CD4-positive, alpha-beta T cell treated with Interleukin-21 for 1 hour (primary cell): ENCODE measurements at places on chromosomes 7 and 10.

GRCh38 chr7:110693344-110693743 lies 397.6 kb upstream of the LRRN3 start:
- DNase-seq, result no peak

GRCh38 chr10:49540056-49540797 lies 1.3 kb upstream of the ERCC6 start:
- DNase-seq, result no peak

- DNase-seq, result no peak
These were observed 24.7 kb upstream of the SFTPA1 start for GRCh38 chr10:79585870-79586527.

DNA sequence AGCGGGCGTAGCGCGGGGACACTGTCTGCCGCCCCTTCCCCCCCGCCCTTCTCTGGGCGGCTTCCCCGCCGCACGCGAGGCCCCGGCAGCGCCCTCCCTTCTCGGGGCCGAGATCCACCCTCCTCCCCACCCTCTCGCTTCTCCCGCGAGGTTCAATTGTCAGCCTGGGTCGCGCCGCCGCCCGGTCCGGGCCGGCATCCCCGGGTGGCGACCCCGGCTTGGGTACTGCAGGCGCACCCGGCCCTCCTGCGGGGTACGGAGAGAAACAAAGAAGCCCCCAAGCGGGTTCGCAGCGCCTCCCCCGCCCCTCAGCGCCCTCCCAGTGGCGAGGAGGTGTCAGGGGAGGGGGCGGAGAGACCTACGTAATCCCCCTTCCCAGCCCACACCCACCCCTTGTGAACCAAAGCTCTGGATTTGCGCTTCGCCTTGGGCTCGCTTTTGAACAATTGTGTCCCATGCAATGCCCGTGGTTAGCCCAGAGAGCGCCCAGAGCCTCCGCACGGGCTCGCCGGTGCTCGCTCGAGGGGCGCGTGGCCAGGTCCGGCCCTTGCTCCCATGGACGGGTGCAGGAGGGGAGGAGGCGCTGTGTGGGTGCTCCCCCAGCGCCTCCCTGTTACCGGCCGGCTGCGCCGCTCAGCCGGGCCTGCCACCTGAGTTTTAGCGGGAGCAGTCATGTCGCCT lies 634 bp downstream of the HECW1 start:
- DNase-seq, result no peak

- no peak for DNase-seq
These were observed 95.3 kb upstream of the CARD11 start for GRCh38 chr7:3138997-3139396.

DNA sequence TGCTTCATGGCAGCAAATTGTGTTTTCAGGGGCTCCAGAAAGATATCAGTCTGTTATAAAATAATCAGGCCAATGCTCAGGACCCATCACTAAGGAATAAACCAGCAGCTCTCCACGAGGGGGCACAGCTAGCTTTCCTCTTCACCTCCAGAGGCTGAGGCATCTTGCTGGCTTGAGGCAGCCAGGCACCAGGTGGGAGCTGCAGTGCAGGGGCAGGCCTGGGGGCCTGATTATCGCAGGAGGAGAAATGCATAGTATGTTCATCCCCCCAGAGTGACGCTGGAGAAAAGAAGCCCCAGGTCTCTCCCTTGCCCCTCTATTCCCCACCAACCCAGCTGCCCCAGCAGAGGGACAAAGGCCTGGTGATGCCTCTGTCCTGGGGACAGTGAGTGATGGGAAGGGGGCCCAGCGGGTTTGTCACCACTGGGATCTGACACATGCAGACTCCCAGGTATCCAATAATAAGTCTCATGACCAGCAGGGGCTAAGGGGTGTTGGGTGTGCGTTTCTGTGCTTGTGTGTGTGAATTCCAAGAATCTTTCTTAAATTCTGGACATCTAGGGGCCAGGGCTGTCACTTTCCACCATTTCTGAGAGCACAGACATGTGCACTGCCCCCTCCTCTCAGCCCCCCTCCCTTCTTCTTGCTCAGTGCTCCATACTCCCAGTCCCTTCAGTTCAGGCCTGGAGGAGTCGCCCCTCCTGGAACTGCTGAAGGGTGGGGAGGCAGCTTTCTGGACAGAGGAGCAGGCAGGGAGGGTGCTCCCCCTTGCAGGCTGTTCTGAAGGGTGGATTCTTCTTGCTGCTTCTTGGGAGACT lies 128.1 kb upstream of the FAM20C start:
- DNase-seq, result peak; percentile 1

- no peak for DNase-seq
These were observed 203.1 kb downstream of the MLLT10 start for GRCh38 chr10:21737106-21737505.

DNA sequence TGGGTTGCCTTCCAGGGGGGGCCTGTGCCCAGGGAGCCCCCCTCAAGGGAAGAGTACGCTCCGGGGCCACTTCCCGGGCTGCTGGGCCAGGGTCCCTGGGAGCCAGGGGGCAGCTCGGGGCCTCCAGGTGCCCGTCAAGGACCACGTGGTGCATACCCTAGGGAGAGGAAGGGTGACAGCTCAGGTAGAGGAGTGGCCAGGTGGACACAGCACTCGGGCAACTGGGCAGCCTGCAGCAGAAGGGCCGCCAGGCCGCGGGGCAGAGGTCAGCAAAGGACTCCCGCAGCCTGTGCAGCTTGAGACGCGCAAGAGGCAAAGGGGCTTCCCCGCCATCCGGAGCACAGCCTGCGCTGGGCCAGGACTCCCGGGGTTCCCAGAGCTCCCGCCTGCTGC lies 26.4 kb downstream of the AP5Z1 start:
- no peak for DNase-seq

GRCh38 chr10:23918839-23919238 lies 290.1 kb upstream of the KIAA1217 start:
- no peak for DNase-seq

GRCh38 chr10:70250961-70251680 lies 17.9 kb upstream of the PPA1 start:
- no peak for DNase-seq

- no peak for DNase-seq
These were observed 30.5 kb downstream of the KIAA1217 start for GRCh38 chr10:24239289-24240040.

DNA sequence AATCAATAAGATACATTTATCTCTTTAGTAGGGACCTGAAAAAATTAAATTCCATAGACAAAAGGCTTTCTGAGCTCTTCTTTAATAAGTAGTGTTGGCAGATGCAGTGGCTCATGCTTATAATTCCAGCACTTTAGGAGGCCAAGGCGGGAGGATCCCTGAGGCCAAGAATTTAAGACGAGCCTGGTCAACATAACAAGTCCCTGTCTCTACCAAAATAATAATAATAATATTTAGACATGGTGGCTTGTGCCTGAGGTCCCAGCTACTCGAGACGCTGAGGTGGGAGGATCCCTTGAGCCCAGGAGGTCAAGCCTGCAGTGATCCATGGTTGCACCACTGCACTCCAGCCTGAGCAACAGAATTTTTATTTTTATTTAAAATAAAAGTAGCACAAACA lies 280.8 kb downstream of the ADK start:
- DNase-seq, result no peak

DNA sequence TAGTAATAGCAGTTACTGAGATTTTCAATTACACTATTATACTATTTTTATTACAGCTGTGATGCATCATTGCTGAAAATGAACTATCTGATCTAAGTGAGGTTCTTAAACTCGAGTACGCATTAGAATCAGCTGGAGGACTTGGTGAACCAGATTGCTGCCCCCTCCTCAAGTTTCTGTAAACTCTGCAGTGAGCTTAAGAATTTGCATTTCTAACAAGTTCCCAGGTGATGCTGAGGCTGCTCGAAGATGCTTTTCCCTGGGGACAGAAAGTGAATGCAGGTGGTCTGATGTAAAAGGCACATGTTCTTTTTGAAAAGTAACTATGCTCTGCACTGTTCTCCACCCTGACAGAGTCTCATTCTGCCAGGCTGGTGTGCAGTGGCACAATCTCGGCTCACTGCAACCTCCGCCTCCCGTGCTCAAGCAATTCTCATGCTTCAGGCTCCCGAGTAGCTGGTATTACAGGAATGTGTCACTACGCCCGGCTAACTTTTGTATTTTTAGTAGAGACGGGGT lies 12.5 kb downstream of the RNF133 start:
- no peak for DNase-seq

DNA sequence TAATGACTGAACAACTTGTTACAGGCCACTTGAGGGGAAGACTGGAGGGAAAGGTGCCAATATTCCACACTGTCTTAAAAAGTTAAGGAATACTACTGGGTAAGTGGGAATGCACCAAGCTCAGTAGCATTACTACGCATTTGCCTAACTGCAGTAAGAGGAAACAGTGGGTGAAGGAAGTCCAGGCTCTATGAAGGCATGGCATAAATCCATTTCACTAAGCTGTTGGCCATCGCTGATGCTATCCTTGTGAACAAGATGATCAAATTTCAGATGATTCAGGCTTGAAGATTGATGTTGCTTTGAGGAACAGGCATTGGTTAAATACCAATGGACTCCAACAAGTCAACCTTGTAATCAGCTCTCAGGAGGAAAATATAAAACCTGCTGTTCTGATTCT lies 44.2 kb upstream of the TES start:
- DNase-seq, result no peak

- no peak for DNase-seq
These were observed 104.7 kb upstream of the ARMC3 start for GRCh38 chr10:22823109-22823508.

GRCh38 chr7:127844707-127845331 lies 186.4 kb downstream of the LRRC4 start:
- no peak for DNase-seq

DNA sequence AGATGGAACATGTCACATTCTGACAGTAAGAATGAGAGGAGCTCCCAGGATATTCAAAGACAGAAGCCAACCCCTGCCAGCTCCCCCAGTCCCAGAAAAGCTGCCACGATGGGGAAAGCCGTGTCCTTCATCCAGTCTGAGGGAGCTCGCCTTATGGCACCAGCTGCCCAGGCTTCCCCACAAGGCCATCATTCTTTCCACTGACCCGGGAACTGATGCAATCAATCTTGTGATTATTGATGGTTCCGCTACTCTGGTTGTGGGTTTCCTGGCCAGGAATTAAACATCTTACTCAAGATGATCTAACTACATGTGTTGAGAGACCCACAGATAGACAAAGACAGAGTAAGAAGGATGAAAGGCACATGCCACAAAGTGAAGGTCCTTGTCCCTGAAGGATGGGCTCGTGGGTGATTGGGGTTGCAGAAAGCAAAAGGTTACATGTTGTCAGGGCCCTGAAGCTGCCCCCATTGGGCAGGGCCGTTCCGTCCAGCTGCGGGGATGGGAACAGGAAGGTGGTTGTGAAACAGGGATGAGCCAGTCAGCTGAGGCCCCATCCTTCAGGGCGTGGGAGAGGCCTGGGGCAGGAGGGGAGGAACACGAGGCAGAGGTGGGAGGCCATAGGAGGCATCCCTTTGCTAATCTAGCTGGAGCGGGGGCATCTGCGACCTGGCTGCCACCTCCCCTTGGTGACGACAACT lies 127.6 kb downstream of the OAT start:
- DNase-seq, result no peak

DNA sequence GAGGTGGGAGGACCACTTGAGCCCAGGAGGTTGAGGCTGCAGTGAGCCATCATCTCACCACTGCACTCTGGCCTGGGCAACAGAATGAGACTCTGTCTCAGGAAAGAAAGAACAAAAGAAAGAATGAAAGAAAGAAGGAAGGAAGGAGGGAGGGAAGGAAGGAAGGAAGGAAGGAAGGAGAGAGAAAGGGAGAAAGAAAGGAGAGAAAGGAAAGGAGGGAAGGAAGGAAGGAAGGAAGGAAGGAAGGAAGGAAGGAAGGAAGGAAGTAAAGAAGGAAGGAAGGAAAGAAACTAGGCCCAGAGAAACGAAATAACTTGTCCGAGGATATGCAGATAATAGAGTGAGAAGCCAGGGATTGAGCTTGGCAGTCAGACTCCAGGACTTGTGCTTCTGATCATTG lies 102.1 kb downstream of the SKIDA1 start:
- no peak for DNase-seq

DNA sequence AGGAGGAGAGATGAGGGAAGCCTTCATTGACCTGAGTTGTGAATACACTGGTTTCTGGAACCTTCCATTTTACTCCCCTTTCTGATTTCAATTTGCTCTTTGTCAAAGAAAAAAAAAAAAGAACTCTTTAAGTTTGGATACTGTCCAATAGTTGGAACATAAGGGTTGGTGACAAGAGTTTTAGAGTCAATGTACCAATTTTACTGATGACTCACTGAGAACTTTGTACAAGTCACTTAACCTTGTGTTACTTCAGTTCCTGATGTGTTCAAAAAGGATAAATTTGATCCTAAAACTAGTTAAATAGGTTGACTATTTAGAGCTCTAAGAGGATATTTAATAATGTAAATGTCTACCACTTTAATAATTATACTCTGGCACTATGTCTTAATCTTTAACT lies 4.1 kb upstream of the CDK14 start:
- DNase-seq, result no peak

DNA sequence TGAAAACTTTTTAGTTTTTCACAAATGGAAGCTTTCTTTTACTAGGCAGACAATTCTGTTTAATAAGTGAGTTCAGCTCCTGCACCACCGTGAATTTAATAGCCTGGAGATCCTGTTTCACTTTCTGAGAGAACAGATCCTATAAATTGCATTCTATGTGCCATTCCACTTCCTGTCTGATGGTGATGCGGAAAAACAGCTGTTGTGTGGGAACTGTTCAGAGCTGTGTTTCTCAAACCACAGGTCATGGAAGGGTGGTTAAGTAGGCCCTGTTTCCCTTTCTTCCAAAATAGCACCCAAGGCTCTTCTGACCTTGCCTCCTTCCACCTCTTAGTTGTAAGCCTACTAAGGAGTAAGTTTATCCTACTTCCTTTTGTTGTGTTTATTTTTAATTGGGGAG lies 97.2 kb upstream of the DKK1 start:
- peak; percentile 2 for DNase-seq

DNA sequence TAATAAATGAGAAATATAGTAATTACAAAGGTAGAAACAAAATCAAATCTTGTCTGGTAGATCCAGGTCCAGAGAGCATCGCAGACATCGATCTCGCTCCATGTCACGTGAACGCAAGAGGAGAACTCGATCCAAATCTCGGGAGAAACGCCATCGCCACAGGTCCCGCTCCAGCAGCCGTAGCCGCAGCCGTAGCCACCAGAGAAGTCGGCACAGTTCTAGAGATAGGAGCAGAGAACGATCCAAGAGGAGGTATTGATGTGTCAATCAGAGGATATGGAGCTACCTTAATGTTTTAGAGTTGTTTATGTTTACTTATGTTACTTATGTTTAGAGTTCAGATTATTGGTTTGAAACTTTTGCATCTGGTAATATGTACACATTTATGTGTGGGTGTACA lies 57.8 kb downstream of the LUC7L2 start:
- DNase-seq, result no peak

DNA sequence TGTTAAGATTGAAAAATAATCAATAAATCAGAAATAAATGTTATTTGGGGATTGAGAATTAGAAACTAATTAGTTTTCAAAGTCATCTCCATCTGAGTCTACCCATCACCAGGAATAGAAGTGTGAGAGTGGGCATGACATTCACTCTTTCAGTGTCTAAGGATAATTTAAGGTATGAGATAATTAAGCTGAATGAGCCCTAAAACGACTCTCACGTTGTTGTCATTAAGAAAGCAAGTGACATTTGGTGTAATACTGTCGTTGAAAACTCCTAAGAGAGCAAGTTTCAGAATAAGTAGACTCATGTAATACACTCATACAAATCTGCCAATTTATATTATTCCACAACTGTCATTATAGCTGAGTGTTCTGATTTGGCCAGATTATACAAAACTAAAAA lies 7.1 kb downstream of the AGMO start:
- no peak for DNase-seq
